Melanocyte of skin (primary cell): ENCODE measurements at places on chromosomes 4 and X. TPM values are rescaled to one million over a fixed set of nuclear protein-coding genes. Genes with fewer than 3 reads are reported as not detected.

Gene DTHD1
- total RNA-seq, result under 0.01 TPM in 1 of 2 replicates, not detected in the other

Gene BGN
- 0.15 TPM in 1 of 2 replicates, not detected in the other for total RNA-seq

Gene SHROOM4
- 4.5 and 5.5 TPM in 2 replicates for total RNA-seq

Gene PRDM8
- not detected in 2 replicates for total RNA-seq

Gene CDKL5
- total RNA-seq, result 3.1 and 4.4 TPM in 2 replicates

Gene ZMAT1
- total RNA-seq, result under 0.01 and 0.46 TPM in 2 replicates

Gene RBM46
- 0.34 and 0.36 TPM in 2 replicates for total RNA-seq
